ENCODE measurements at places on chromosomes 6 and 20. TPM values are rescaled to one million over a fixed set of nuclear protein-coding genes. Genes with fewer than 3 reads are reported as not detected.

Gene BMP2
- not detected for total RNA-seq

Gene ZNF341
- 9.1 TPM for total RNA-seq

Gene EPPIN
- not detected for total RNA-seq

Gene PRDM13
- total RNA-seq: not detected

Gene ENPP5
- 0.68 TPM for total RNA-seq

Gene PNLDC1
- 0.71 TPM for total RNA-seq

DNA sequence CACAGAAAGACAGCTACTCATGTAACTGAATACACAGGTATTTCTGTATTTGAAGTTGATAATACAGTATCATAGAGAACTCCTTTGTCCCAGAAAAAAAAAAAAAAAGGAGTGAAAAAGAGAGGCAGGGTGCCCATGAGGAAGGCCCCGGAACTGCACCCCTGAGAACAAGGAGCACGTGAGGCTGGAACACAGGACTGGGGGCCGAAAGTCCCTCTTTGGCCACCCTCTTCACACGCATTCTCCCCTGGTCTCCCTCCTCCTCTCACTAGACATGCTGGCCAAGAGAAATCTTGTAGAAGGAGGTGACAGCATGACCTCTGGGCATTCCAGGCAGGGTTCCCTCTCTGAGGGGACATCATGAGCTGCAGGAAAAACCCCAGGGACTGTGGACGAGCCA, 62.7 kb upstream of the TRAF3IP2 start:
- no peak overlapping the region for H3K4me3 ChIP-seq
- no peak overlapping the region for H3K27ac ChIP-seq
- H3K27me3 ChIP-seq: no peaks in the 10 kb centered on the region
- H3K36me3 ChIP-seq: peaks cover 5% of the 10 kb centered on the region

- no peaks in the 10 kb centered on the region for H3K27me3 ChIP-seq
- no peaks in the 10 kb centered on the region for H3K4me1 ChIP-seq
- H3K27ac ChIP-seq: no peak overlapping the region
- H3K4me3 ChIP-seq: no peak overlapping the region
- no peaks in the 10 kb centered on the region for H3K36me3 ChIP-seq
- no peak for DNase-seq
Observed at GRCh38 chr6:91569071-91569470, 982.2 kb upstream of the MAP3K7 start.

GRCh38 chr6:129046526-129046925, 163.6 kb downstream of the LAMA2 start:
- no peaks in the 10 kb centered on the region for H3K36me3 ChIP-seq
- H3K4me1 ChIP-seq: no peaks in the 10 kb centered on the region
- no peak overlapping the region for H3K4me3 ChIP-seq

DNA sequence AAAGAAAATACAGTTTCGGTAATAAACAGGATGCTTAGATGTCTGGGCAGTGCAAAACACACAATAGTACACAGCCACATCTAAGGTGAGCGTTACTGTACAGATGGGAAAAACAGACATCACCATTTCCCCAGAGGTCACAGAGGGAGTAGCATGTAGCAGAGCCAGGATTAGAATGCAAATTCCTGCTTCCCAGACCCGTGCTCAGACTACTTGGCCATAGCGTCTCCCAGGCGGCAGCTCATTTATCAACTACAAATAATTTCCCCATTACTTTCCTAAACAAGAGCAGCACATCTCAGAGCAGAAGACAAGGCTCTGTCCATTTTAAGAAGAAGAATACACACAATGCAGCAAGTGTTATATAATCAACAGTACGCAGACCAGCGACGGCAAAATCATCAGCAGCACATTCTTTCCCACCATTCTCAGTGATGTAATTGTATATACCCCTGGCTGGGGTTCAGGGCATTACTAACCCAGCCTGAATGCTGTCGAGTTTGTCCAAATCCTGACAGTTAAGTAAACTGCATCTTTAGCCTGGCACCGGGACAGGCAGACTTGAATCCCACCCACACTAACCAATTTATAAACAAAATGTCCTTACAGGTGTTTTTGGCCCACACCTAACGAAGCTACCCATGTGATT, 61.9 kb downstream of the CNKSR3 start:
- no peak overlapping the region for H3K4me3 ChIP-seq
- H3K27me3 ChIP-seq: no peaks in the 10 kb centered on the region
- DNase-seq: no peak
- H3K27ac ChIP-seq: no peak overlapping the region
- no peaks in the 10 kb centered on the region for H3K36me3 ChIP-seq

GRCh38 chr20:53376021-53376420, 217.6 kb downstream of the ZNF217 start:
- H3K4me1 ChIP-seq: no peaks in the 10 kb centered on the region
- H3K36me3 ChIP-seq: no peaks in the 10 kb centered on the region
- H3K27me3 ChIP-seq: no peaks in the 10 kb centered on the region
- no peak for DNase-seq

DNA sequence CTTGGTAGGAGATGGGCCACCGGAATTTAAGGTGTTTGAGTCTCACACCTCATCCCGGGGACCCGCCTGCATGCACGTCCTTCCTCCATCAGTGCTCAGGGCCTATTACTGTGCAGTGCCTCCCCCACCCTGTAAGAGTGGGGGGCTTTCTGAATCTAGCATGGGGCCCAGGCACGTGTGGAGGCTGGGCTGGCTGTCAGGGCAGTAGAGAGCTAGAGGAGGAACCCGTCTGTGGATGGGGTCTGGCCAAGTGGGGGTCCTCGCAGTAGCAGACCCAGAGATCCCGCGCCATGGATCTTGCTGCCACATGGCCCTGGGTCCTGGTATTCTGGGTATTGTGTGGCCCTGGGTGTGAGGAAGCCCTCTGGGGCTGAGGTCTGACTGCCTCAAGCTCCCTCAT, 42.9 kb downstream of the SRC start:
- H3K36me3 ChIP-seq: no peaks in the 10 kb centered on the region
- H3K4me1 ChIP-seq: peaks cover 4% of the 10 kb centered on the region
- no peak overlapping the region for H3K4me3 ChIP-seq

- no peaks in the 10 kb centered on the region for H3K4me1 ChIP-seq
- H3K27ac ChIP-seq: no peak overlapping the region
- H3K36me3 ChIP-seq: no peaks in the 10 kb centered on the region
- DNase-seq: no peak
- no peak overlapping the region for H3K4me3 ChIP-seq
Observed at GRCh38 chr6:80540700-80541099, 434.2 kb downstream of the BCKDHB start.

DNA sequence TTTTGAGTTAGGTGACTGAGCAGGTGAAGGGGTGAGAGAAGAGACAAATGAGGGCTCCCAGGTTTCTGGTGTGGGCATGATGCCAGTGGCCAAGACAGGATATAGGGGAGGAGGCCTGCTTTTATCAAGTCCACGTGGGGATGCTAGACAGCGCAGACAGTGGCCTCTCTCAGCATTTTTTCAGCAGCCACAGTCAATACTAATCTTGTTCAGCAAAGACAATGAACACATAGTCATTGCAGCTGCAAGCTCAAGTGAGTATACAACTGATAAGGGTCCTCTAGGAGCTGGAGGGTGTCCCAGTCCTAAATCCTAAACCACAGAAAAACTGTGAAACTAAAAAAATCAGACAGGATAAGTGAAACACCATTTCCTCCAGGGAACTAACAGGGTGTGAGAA, 48.6 kb downstream of the UQCC1 start:
- no peak for DNase-seq
- no peak overlapping the region for H3K27ac ChIP-seq
- H3K36me3 ChIP-seq: peaks cover 1% of the 10 kb centered on the region
- no peak overlapping the region for H3K4me3 ChIP-seq

- H3K27ac ChIP-seq: no peak overlapping the region
- no peak overlapping the region for H3K4me3 ChIP-seq
- no peak for DNase-seq
- no peaks in the 10 kb centered on the region for H3K4me1 ChIP-seq
- peaks cover 47% of the 10 kb centered on the region for H3K36me3 ChIP-seq
- H3K27me3 ChIP-seq: no peaks in the 10 kb centered on the region
Observed at GRCh38 chr20:47594157-47594556, 92.5 kb downstream of the NCOA3 start.

DNA sequence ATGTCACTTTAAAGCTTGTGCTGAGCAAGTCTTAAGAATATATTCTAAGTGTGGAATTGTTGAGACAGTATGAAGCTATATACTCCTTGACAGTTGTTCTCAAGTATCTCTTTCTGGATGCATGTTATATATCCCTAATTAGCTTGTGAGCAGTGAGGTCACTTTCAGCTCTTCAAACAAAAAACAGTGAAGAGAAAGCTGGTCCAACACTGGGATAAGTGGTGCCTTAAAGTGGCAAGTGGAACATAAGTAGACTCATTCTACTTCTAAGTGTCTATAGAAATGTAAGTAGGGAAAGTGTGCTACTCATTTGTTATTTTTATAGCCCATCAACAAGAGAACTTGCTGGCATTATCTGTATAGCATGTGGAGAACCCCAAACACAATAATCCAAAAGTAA, 133.1 kb upstream of the BACH2 start:
- no peaks in the 10 kb centered on the region for H3K36me3 ChIP-seq
- H3K27ac ChIP-seq: no peak overlapping the region
- DNase-seq: peak; percentile 16
- no peak overlapping the region for H3K4me3 ChIP-seq
- peaks cover 14% of the 10 kb centered on the region for H3K4me1 ChIP-seq

DNA sequence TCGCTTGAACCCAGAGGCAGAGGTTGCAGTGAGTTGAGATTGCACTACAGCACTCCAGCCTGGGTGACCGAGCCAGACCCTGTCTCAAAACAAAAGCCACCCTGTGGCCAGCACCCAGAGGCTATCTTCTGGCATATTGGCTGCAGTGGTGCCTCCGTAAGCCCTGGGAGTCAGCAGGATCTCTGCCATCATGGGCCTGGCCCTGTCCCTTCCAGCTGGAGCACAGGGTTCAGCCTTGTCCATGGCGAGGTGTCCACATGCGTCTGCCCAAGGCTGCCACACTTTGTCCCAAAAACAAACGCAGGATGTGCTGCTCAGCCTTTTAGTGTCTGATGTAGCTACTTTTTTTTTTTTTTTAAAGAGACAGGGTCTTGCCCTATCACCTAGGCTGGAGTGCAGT, 15.4 kb upstream of the MTG2 start:
- H3K27me3 ChIP-seq: no peaks in the 10 kb centered on the region
- H3K36me3 ChIP-seq: peaks cover 19% of the 10 kb centered on the region
- DNase-seq: no peak
- H3K4me1 ChIP-seq: no peaks in the 10 kb centered on the region

- H3K4me3 ChIP-seq: no peak overlapping the region
- no peak overlapping the region for H3K27ac ChIP-seq
- H3K36me3 ChIP-seq: no peaks in the 10 kb centered on the region
- no peaks in the 10 kb centered on the region for H3K27me3 ChIP-seq
- no peak for DNase-seq
Observed at GRCh38 chr6:144264270-144265060, 20.7 kb upstream of the UTRN start.

- H3K36me3 ChIP-seq: no peaks in the 10 kb centered on the region
- no peaks in the 10 kb centered on the region for H3K27me3 ChIP-seq
- no peak overlapping the region for H3K27ac ChIP-seq
- H3K4me3 ChIP-seq: no peak overlapping the region
Observed at GRCh38 chr6:137349856-137350830, 131.0 kb upstream of the IFNGR1 start.

GRCh38 chr6:41224800-41225199, 3.3 kb upstream of the TREML4 start:
- H3K4me1 ChIP-seq: no peaks in the 10 kb centered on the region
- H3K27ac ChIP-seq: no peak overlapping the region
- no peaks in the 10 kb centered on the region for H3K36me3 ChIP-seq
- no peaks in the 10 kb centered on the region for H3K27me3 ChIP-seq
- no peak for DNase-seq

DNA sequence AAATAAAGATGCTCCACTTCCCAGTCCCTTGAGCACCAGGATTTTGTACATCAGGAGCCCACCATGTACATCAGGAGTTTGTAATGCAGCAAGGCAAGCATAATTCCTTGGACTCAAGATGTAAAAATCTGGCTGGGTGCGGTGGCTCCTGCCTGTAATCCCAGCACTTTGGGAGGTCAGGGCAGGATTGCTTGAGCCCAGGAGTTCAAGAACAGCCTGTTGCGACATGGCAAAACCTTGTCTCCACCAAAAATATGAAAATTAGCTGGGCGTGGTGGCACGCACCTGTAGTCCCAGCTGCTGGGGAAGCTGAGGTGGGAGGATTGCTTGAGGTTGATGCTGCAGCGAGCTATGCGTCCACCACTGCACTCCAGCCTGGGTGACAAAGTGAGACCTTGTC, 16.1 kb upstream of the MAP1LC3A start:
- no peak overlapping the region for H3K27ac ChIP-seq
- DNase-seq: no peak
- no peaks in the 10 kb centered on the region for H3K27me3 ChIP-seq
- H3K4me3 ChIP-seq: no peak overlapping the region
- peaks cover 24% of the 10 kb centered on the region for H3K36me3 ChIP-seq
- H3K4me1 ChIP-seq: no peaks in the 10 kb centered on the region

DNA sequence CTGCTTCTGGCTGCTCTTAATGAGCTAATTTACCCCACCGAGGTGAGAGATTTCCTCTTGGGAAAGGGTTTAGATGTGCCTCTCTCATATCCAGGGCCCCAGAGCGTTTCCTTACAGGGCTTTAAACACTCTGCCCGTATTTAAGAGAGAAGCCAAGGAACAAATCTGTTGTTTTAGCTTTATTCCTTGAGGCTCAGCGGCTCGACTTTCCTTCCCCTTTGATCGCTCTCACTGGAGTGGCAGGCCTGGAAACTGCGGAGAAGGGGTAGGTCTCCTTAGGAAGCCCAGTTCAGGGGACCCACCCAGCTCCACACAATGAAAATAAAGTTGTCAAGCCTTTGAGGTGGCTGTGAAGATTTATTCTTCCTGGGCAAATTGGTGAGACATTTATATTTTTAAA, 132.0 kb upstream of the JAG1 start:
- no peak for DNase-seq
- no peak overlapping the region for H3K4me3 ChIP-seq

DNA sequence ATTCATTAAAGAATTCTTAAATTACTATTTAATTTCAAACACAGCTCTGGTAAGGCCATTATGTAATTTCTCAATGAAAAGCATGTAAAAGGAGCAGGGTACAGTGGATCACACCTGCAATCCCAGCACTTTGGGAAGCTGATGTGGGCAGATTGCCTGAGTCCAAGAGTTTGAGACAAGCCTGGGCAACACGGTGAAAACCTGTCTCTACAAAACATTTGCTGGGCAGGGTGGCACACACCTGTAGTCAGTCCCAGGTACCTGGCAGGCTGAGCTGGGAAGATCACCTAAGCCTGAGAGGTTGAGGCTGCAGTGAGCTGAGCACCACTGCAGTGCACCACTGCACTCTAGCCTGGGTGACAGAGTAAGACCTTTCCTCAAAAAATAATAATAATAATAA, 37.4 kb downstream of the MDN1 start:
- no peak overlapping the region for H3K4me3 ChIP-seq
- H3K27me3 ChIP-seq: no peaks in the 10 kb centered on the region
- no peak overlapping the region for H3K27ac ChIP-seq

GRCh38 chr6:23826572-23826971, 299.4 kb upstream of the NRSN1 start:
- H3K27me3 ChIP-seq: no peaks in the 10 kb centered on the region
- no peaks in the 10 kb centered on the region for H3K36me3 ChIP-seq
- DNase-seq: no peak
- H3K4me1 ChIP-seq: no peaks in the 10 kb centered on the region
- no peak overlapping the region for H3K27ac ChIP-seq

GRCh38 chr6:89146718-89147700, 1.2 kb downstream of the PM20D2 start:
- no peaks in the 10 kb centered on the region for H3K36me3 ChIP-seq
- H3K4me1 ChIP-seq: peaks cover 11% of the 10 kb centered on the region
- no peak for DNase-seq
- peak overlapping the region; percentile 73 for H3K4me3 ChIP-seq
- no peaks in the 10 kb centered on the region for H3K27me3 ChIP-seq
- peak overlapping the region; percentile 87 for H3K27ac ChIP-seq

- no peaks in the 10 kb centered on the region for H3K36me3 ChIP-seq
- H3K4me3 ChIP-seq: no peak overlapping the region
- peaks cover 4% of the 10 kb centered on the region for H3K4me1 ChIP-seq
Observed at GRCh38 chr6:139888681-139889122, 514.3 kb upstream of the CITED2 start.
